ENCODE measurements at places on chromosomes 13 and 19.

- DNase-seq: no peak
These were observed 3.4 kb downstream of the TMEM59L start for GRCh38 chr19:18616023-18616422.

- no peak for DNase-seq
These were observed 18.9 kb upstream of the KCTD15 start for GRCh38 chr19:33777753-33778088.

DNA sequence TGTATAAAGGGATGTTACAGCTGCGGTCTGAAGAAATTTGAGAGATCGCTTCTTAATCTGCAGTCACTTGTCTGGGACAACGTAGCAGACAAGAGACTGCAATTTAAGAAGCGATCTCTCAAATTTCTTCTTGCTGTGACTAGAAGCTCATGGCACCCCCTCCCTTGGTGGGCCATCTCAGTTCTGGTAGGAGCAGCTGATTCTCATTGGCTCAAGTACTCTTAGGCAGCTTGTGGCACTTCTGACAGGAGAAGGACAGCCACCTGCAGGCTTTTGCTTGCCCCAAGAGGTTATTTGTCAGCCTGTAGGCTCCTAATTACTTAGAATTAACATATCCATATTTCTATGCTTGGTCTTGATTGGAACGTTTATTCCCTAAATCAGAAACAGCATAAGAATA is 503.0 kb downstream of the DCT start:
- no peak for DNase-seq

- DNase-seq: no peak
These were observed 9.3 kb upstream of the RUBCNL start for GRCh38 chr13:46396341-46396740.

DNA sequence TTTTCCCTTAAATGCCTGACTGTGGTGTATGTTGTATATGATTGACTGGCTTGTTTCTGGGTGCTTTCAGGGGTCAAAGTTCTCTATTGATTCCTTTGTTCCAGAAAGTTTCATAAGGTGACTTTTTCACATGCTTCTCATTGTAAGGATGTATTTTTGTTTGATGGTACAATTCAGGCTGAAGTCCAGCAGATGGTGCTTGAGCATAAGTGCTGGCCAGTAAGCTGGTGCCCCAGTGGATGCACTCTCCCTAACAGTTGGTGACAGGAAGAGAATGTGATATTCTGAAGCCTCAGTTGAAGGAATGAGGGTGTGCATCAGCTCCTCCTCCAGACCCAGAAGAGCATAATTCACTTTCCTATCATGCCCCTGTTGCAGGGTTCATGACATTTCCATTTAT is 1941.6 kb upstream of the PRR20A start:
- no peak for DNase-seq

- no peak for DNase-seq
These were observed 276.4 kb downstream of the KLF5 start for GRCh38 chr13:73335210-73335609.

DNA sequence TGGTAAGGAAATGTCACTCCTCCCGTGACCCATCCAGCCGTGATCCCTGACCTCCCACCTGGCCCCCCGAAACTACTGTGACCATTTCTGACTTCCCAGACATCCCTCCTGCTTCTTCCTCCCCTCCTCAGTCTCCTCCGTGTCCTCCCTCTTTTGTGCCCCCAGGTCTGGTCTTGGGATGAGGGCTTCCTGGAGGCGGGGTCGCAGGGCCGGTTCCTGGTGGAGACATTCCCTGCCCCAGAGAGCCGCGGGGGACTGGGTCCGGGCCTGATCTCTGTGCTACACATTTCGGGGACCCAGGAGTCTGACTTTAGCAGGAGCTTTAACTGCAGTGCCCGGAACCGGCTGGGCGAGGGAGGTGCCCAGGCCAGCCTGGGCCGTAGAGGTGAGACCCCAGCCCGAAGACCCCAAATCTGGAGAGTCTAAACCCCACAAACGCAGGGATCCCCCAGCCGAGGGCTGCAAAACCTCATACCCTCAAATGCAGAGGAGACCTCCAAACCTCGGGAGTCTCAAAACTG is 5.0 kb downstream of the KIRREL2 start:
- no peak for DNase-seq
